B cell (primary cell): ENCODE measurements at places on chromosomes 12 and 14.
A peak's percentile ranks its signal among the peaks of the same experiment; 100 is the strongest.

DNA sequence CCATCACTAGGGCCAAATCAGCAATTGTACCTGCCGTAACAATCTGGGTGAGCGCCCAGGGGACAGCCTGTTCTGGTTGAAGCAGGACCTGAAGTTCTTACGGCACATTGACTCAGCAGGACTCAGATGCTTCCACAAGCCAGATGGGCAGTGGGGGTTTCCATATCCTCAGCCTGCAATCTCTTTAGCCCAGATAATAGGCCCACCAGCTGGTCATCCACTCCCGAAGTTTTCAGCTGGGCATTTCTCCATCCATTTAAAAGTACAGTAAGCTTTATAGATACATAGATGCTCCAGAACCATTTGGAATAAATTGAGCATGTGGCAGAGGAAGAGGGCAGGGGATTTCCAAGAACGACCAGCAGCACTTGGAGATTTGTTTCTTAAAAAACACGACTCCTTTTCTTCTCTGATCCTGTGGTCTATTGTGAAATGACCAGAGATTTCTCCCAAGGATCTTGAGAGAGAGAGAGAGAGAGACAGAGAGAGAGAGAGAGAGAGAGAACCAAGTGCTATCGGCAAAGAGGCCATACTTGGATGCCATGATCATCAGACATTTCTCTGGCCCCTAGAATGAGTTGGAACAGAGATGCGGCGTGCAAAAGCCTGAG is 74.8 kb upstream of the PLXNC1 start:
- no peak for DNase-seq

DNA sequence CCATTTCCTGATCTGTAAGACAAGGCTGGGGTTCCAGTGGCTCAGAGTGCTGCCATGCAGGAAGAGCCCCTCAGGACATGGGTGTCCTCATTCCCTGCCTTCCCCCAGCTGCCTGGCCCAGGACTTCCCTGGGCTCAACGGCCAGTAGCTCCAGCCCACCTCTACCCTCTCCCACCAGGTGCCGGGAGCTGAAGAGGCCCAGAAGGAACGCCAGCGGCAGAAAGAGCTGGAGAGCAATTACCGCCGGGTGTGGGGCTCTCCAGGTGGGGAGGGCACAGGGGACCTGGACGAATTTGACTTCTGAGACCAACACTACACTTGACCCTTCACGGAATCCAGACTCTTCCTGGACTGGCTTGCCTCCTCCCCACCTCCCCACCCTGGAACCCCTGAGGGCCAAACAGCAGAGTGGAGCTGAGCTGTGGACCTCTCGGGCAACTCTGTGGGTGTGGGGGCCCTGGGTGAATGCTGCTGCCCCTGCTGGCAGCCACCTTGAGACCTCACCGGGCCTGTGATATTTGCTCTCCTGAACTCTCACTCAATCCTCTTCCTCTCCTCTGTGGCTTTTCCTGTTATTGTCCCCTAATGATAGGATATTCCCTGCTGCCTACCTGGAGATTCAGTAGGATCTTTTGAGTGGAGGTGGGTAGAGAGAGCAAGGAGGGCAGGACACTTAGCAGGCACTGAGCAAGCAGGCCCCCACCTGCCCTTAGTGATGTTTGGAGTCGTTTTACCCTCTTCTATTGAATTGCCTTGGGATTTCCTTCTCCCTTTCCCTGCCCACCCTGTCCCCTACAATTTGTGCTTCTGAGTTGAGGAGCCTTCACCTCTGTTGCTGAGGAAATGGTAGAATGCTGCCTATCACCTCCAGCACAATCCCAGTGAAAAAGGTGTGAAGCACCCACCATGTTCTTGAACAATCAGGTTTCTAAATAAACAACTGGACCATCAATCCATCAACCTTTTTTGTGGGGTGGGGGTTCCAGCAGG is 17.6 kb downstream of the AGAP2 start:
- DNase-seq: no peak

DNA sequence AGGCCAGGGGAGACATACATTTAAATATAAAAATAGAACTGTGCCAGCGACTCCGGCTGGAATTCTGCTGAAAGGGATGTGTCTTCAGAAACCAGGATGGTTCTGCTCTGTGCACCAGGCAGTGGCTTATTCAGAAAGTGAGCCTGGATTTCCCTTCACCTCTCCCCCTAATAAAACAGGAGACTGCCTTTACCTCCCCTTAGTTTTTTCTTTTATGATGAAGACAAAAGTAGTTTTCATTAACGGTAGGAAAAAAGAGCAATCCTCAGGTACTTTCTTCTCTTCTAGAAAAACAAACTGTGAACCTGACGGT is 346 bp downstream of the SLC7A8 start:
- DNase-seq: no peak

- peak; percentile 23 for DNase-seq
Measured at GRCh38 chr12:54988402-54989054, 4.0 kb upstream of the TESPA1 start.

DNA sequence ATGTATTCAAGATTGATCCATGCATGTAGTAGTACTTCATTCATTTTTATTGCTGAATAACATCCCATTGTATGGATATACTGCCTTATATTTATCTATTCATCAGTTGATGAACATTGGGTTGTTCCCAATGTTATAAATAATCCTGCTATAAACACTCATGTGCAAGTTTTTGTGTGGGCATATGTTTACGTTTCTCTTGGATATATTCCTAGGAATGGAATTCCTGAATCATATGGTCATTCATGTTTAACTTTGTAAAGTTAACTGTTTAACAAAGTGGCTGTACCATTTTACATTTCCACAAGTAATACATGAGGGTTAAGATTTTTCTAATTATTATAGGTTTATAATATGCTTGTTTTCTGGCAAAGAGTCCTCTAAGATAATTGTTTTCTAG is 1568.2 kb upstream of the SEL1L start:
- DNase-seq: no peak

GRCh38 chr12:123717350-123717749 is 5.2 kb downstream of the ATP6V0A2 start:
- no peak for DNase-seq

- no peak for DNase-seq
Measured at GRCh38 chr14:96195441-96196081, 9.1 kb upstream of the BDKRB2 start.

DNA sequence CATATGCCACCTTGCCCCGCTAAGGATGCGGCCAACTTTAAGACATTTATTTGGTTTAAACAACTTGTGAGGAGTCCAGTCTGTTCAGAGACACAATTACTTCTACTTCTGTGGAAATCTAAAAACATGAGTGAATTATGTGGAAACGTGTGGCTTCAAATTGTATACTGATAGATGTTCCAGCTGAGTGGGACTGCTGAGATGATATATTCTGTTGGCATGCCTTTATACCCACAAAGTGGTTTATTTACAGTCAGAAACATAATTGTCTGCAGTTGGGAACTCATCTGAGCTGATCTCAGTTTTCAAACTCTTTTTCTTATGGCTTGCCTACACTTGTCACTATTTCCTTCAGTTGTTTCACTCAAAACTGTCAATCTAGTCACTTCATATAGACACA is 67.8 kb downstream of the FLRT2 start:
- DNase-seq: no peak

DNA sequence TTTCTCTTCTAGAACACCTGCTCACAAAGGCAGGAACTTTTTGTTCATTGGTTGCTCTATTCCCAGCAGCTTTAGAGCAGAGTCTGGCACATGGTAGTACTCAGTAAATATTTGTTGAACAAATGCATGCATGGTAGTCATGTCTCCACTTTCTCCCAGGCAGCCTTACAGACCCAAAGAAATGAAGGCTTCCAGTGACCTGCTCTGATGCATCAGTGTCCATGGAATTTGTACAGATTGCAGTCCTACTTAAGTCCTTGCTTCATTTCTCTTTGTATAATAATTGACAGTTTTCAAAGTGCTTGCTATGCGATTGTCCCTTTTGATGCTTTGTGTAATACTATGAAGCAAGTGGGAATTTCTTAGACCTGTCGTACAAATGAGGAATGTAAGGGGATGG is 119.6 kb downstream of the DERA start:
- no peak for DNase-seq

- DNase-seq: no peak
Measured at GRCh38 chr14:68871392-68871791, 78.5 kb upstream of the ZFP36L1 start.

- no peak for DNase-seq
Measured at GRCh38 chr12:5571115-5571514, 139.2 kb downstream of the NTF3 start.

DNA sequence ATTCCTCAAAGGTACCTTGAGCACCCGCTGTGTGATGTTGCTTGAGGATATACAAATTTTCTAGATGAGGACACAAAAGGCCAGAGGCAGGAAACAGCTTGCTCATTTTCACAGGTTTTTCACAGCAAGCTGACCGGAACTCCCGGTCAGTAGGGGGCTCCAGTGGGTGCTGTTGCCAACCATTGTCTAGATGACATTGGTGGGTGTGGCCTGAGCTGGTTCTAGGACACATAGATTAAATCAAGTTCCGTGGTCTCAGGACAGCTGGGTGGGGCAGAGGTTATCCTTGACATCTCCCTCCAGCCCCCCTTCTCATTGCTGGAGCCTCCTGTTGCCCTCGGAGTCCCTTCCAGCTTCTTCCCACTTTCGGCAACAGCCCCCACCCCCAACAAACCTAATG is 153.6 kb upstream of the FKBP4 start:
- no peak for DNase-seq

- no peak for DNase-seq
Measured at GRCh38 chr14:65052832-65053231, 49.5 kb downstream of the MAX start.

GRCh38 chr14:66233591-66233990 is 252.6 kb upstream of the CCDC196 start:
- DNase-seq: no peak

DNA sequence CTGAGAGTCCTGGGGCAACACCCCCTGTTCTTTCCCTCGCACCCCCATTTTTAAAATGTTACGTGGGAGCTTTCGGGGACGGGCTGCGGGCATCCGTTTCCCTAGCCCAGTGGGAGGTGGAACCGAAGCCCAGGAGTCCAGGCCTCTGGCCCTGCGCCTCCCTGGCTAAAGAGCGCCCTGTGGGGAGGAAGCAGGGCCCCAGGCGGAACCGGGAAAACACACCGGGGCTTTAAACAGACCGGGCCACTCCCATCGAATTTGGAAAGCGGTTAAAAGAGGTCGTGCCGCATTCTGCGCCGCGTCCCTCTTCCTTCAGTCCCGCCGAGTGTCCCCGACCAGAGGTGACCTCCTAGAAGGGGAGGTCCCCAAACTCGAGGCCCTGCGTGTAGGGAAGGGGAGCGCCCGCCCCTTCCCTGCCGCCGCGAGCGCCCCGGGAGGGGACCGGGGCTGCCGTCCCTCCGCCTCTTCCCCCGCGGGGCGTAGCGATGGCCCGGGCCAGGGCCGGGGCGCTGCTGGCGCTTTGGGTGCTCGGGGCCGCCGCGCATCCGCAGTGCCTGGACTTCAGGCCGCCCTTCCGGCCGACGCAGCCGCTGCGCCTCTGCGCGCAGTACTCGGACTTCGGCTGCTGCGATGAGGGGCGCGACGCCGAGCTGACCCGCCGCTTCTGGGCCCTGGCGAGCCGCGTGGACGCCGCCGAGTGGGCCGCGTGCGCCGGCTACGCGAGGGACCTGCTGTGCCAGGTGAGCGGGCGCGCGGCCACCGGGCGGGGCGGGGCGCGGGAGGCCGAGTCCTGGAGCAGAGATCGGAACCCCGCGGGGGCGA is at the start of gene HHIPL1:
HHIPL1 (plus strand) TSS at position 407 of the 822 bp plus-strand sequence; CDS start at position 486, 79 bp downstream.
- DNase-seq: no peak

- no peak for DNase-seq
Measured at GRCh38 chr12:57745485-57745881, 644 bp downstream of the TSPAN31 start.

DNA sequence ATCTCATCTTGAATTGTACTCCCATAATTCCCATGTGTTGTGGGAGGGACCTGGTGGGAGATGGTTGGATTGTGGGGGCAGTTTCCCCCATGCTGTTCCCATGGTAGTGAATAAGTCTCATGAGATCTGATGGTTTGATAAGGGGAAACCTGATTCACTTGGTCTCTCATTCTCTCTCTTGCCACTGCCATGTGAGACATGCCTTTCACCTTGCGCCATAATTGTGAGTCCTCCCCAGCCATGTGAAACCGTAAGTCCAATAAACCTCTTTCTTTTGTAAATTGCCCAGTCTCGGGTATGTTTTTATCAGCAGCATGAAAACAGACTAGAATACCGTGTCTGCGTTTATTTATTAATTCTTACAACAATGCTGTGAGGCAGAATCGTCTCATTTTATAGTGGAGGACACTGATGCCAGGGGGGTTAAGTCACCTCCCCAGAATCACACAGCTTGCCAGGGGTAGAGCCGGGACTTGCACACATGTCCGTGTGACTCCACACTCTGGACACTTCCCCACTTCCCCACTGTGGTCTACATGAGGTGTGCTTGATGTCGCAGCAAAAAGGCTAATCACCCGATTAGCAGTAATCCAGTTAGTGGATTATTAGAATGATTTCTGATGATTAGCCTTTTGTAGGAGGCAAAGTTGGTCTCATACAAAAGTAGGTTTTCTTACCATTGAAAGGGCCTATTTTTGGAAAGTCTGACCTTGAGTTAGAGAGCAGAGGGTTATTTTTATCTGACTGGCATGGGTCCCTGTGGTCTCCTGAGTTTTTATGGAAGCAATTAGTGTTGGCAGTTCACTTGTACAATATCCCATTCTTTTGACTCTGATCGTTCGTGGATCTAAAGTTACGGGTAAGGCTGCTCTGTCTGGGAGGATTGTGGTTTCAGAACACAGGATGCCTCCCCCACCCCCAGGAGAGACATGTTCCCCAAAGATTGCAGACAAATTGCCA is 47.4 kb upstream of the BCL7A start:
- DNase-seq: no peak

DNA sequence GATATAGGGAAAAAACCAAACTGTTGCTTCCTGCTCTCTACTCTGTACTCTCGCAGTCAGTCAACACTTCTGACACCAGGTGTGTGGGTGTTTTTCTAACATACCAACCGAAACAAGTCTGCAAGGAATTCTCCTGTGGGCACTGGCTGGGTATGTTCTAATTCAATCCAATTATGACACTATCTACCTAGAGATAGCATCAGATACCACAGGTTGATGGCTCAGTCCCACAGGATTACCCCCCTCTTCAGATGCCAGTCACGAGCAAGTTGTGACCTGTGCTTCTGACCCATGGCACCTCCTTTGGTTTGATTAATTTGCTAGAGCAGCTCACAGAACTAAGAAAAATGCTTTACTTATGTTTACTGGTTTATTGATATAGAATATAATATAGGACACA is 78.3 kb downstream of the DYRK2 start:
- DNase-seq: no peak

GRCh38 chr12:4626543-4626942 is 22.3 kb downstream of the AKAP3 start:
- DNase-seq: no peak
